ENCODE measurements at places on chromosomes 16 and 17.

GRCh38 chr16:1828645-1829410 lies 1.8 kb downstream of the FAHD1 start:
- DNase-seq = no peak

DNA sequence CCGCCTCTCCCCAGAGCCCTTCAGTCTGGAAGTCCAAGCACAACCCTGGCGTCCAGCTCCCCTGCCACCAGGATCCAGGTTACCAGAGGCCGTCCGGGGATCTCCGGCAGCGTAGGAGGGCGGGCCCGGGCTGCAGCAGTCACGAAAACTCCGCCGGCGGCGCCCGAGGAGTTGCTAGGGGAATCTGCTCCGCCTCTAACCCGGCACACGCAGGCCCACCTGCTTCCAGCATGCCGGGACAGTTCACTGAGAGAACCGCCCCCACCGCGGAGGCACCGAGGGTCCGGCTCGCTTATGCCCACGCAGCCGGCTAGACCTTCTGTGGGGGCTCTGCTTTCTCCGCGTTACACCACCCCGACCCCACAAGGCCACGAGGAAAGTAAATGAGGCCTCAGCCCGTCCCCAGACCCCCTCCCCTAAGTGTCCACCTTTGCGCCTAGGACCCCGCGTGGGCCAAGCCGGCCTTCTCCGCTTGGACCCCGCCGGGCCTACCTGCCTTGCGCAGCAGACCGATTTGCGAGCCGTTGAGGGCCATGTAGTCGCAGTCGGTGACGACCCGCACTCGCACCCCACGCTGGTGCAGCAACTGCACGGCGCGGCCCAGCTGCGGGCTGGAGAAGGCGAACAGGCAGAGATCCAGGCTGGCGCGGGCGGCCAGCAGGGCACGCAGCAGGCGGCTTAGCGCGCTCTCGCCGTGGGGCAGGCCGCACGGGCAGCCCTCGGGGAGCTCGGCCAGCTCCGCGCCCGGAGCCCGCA lies 587 bp downstream of the PLD6 start:
- DNase-seq = peak; percentile 76

DNA sequence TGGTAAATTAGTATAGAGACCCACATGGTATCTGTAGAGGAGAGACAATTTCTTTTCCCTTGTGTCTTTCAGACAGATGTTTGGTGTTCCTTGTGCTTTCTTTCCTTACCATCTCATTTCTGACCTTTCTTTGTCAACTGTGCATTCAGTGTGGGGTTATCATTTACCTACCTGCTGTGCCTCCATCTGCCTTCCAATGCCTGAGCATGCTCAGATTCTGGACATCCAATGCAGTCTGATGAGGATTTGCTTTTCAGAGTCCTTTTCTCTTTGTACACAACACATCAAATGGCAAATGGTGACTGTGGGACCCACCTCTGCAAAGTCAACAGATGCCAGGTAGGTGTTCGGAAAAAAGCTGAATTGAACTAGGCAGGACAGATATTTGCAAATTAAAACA lies 364.8 kb downstream of the CA10 start:
- DNase-seq = no peak

DNA sequence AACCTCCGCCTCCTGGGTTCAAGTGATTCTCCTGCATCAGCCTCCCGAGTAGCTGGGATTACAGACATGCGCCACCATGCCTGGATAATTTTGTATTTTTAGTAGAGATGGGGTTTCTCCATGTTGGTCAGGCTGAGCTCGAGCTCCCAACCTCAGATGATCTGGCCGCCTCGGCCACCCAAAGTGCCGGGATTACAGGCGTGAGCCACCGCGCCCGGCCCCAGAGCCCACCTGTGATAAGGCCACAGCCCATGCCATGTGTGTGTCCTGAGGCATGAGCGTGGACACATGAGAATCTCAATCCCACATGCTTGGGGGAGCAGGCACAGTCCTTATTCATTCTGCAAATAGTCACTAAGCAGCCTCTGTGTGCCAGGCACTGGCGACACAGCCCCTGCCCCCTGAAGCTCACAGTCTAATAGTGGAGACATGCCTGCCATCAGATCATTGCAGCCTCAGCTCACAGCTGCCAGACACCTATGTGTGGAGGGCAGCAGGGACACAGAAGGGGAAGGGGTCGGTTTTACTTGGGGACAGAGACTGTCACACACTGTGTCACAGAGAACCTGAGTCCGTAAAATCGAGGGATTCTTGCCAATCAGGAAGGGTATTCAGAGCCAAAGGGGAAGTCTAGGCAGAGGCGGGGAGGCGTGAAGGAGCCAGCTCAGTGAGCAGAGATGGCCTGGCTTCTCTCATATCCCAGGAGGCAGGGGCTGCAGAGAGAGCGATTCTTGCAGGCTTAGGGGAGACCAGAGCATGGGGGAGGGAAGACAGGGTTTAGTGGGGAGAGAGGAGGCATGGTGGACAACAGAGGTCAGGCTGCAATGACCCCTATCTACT lies 9.4 kb upstream of the ABCC3 start:
- DNase-seq = no peak

- no peak for DNase-seq
Observed at GRCh38 chr17:57957886-57958285, 2.7 kb upstream of the CUEDC1 start.

DNA sequence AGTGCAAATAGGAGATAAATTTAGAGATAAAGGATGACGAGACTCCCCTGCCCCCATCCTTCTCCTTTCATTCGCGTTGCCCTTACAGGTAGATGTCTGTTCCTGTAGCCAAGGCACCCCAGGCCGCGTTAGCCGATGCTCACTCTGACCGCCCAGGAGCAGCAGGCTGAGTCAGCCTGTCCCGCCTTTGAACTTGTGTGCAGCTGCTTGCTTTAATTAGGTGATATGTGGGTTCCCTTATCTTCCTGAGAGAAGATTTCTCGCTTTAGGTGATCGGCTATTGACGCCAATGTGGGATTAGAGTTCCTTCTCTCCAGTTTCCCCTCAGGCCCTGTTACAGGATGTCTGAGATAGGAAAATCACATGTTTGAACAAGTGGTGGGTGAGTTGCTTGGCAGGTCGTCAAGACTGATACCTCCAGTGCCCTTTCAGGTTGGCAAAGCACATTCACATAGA lies 119.5 kb downstream of the MSI2 start:
- no peak for DNase-seq

DNA sequence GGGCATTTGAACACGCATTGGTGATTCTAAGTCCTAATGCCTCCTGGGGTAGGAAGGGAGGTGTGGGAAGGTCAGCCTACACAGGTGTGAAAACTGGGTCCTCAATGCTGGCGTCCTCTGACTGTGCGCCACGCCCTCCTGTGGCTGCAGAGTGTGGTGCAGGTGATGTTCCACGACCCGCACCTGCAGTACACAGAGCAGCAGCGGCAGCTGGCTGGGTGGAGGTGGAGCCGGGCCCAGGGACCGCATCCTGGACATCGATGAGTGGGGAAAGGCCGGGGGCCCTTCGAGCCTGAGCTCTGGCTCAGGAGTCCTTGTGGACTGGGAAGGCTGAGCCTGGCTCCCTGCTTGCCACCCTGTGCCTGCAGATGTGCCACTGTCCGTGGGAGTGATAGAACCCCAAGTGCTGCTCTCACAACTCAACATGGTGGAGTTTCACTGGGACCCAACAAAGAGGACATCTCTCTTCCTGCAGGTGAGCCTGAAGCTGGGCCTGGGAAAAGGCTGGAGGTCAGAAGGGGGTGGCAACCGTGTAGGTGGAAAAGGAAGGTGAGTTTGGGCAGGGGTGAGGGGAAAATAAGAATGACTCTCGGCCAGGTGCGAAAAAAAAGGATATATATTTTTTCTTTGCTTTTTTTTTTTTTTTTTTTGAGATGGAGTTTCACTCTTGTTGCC lies 14.0 kb upstream of the STAC2 start:
- peak; percentile 72 for DNase-seq

GRCh38 chr17:80292521-80292971 lies 31.9 kb downstream of the RNF213 start:
- DNase-seq = no peak

DNA sequence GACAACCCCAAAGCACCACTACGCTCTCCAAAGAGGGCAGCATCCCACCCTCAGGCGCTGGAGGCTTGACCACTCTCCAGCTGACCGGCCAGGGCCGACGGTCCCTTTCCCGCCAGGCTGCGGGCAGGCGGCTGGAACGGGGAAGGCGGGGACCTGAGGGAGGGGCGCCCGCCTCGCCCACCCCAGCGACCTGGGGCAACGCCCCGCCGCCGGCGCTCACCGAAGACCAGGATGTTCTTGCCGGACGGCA lies 431 bp downstream of the DYNC1LI2 start:
- peak; percentile 19 for DNase-seq

DNA sequence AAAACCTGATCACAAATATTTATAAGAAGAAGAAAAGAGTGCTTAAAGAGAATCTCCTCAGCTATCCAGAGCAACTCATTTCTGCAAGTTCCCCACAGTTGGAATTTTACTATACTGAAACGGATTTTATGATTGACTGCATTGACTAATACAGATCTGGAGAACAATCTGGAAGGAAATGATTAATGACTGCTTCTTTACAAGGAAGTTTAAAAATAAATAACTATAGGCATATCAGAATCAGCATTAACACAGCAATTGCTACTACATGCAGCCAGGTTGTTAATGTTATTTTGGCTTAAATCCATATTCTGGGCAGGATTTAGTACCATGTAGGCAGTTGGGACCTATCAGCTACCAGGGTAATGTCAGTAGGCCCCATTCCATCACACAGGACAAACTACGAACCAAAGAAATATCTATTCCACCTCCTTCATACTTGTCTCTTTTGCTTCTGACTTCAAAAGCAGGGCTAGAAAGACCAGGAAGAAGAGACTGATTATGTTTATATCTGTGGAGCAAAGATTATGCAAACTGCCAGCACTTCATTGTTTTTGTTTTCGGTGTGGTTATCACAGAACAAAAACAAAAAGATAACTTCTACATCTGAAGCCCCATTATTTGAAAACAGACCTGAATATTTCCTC lies 3.9 kb downstream of the SKAP1 start:
- no peak for DNase-seq

DNA sequence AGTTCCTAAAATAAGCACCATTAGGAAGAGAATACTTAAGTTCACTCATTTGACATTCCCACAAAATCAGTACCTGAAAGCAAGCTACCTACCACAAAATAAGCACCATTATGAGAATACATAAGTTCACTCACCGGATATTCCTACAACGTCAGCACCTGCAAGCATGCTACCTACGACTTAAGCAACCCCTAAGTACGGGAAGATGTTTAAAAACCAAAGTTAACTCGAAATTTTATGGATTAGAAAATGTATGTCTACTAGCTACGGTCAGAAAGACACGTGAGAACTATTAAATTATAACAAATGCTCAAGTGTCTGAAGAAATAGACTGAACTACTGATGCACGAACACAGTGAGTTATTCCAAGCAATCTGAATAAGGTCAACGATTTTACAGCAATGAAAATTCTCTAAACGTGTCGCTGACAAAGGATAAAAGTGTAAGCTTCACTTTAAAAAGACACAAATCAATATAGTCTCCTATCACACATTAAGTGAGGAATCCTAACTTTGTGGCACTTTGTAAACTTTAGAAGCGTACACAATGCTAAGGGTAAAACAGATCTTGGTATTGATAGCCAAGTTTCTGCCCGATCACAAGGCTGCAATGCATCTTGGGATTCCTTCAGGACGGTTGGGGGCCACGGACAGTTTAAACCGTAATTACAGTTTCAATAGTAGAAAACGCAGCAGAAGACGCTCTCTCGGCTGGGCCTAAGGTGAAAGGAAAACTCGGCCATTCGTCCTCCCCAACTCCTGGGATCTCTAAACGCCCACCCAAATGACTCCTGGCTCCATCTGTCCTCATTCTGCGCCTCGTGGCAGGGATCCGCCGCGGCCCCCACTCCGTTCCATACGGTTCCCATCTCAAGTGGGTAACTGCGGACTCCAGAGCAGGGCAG lies 1.3 kb downstream of the GSPT1 start:
- DNase-seq = peak; percentile 39

DNA sequence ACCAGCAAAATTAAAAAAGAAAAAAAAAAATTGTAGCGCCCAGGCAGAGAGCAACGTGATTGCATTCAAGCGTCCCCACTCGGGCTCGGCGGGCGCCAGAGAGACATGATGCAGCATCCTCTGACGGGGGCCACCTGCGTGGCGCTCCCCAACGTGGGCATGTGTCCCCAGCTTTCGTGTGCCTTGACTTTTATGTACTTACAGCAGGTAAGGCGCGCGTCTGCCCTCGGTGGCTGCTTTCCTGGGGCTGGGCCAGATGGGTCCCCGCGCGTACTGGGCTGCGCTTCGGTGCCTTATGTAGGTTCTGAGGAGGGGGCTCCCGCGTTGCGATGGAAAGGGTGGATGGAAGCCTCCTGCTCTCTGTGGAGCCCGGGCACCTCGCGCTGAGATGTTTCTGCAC lies 28.4 kb upstream of the RBFOX1 start:
- no peak for DNase-seq

DNA sequence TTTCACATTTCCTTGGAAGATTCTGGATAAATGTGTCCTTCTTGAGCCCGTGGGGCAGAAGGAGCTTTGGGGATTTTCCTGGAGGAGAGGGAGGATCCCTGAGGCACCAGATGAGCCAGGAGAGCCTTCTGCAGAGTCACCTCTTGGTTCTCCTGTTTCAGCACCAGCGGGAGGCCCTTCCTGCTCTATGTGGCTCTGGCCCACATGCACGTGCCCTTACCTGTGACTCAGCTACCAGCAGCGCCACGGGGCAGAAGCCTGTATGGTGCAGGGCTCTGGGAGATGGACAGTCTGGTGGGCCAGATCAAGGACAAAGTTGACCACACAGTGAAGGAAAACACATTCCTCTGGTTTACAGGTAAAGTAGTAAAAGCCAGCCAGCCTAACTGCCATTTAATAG lies 77.1 kb downstream of the ARSG start:
- DNase-seq = no peak

DNA sequence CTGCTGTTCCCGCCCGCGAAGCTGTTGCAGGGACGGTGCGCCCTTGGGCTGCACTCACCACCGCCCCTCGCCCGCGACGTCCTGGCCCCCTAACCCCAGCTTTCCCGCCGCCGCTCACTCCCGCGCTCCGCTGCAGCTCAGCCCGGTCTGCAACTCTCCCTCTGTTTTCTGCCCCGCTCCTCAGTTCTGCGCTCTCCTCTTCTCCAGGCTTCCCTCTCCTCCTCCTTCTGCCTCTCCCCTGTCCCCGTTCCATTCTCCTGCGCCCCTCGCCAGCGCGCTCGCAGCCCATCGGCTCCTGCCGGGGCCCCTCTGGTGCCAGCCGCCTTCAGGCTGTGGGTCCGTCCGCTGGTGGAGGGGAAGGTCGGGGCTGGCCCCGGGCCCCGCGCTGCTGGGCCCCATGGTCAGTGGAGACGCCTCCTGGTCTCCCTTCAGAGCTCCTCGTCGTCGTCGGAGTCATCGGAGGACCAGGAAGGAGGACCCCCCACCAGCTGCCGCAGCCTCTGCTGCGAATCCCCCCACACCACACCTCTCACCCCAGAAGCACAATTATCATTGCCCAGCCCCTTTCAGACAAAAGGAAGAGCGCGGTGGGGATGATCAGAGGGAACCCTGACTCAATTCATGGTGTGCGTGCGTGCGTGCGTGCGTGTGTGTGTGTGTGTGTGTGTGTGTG lies 223.2 kb upstream of the FOXF1 start:
- no peak for DNase-seq

- DNase-seq = no peak
Observed at GRCh38 chr16:30896261-30896888, at the start of gene CTF1. Gene CTF1 (plus strand): TSS chr16:30896614. CDS start chr16:30896644, 30 bp downstream.

GRCh38 chr16:1870365-1871082 lies 1.4 kb downstream of the MEIOB start:
- no peak for DNase-seq
